ENCODE measurements at places on chromosomes 1 and 21.

GRCh38 chr1:53134961-53135734 lies 7.3 kb downstream of the SLC1A7 start:
- no peak for DNase-seq

- no peak for DNase-seq
Measured at GRCh38 chr1:175635092-175635491, 108.3 kb downstream of the TNR start.

- DNase-seq: no peak
Measured at GRCh38 chr1:178412400-178412770, 84.4 kb downstream of the CLEC20A start.

GRCh38 chr1:156811168-156811567 lies 5.5 kb downstream of the SH2D2A start:
- no peak for DNase-seq

DNA sequence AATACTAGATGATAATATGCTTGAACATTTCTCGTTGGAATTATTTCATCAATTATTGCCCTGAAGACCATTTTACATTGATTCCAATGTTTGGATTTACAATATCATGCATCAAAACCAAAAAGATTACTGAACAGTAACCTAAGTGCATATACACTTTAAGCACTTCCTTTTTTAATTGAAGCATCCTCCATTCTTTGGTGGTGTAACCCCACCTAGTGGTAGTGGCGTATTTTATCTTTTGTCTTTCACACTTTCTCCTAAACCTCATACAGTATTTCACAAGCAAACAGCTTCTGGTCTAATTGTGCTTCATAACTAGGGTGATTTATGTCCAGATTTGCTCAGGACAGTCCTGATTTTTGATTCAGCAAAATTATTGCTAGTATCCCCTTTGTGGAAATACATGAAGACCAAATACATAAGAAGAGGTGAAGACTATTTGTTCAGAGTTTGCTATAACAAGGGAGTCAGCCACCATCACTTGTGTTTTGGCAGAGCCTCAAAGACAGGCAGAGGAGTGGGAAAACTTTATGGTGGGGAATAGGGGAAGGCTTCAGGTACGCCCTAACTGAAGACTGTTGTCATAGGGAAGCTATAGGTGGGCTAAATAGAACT lies 3.4 kb upstream of the NVL start:
- DNase-seq: no peak
